Left cardiac atrium (tissue), 4 donors: ENCODE measurements at places on chromosomes 7 and 10.
A peak's percentile ranks its signal among the peaks of the same experiment; 100 is the strongest.

GRCh38 chr7:31091924-31092434 is 39.9 kb downstream of the ADCYAP1R1 start:
- no peak for DNase-seq

GRCh38 chr10:125515571-125515970 is 167.4 kb downstream of the TEX36 start:
- no peak for DNase-seq

GRCh38 chr10:22453948-22454591 is 108.8 kb downstream of the SPAG6 start:
- DNase-seq, result no peak

- peak; percentile 28 for DNase-seq
These were observed 160.9 kb upstream of the CSTF2T start for GRCh38 chr10:51860257-51860656.

DNA sequence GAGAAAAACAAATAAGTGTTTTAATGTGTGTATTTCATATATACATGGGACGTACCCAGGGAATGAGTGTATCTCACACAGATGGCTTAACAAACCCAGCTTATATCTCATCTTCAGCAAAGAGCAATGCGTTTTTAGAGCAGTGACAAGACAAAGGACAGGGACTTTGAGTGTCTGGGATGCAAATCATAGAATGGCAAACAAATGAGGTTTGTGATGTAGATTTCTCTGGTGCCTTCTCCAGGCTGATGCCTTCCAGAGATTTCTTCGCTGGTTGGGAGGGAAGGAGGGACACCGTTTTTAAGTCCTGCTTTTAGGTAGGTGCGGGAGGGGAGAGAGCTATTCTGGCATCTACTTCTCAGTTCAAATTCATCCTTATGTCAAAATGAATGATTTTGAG is 16.6 kb downstream of the LANCL2 start:
- DNase-seq, result no peak

DNA sequence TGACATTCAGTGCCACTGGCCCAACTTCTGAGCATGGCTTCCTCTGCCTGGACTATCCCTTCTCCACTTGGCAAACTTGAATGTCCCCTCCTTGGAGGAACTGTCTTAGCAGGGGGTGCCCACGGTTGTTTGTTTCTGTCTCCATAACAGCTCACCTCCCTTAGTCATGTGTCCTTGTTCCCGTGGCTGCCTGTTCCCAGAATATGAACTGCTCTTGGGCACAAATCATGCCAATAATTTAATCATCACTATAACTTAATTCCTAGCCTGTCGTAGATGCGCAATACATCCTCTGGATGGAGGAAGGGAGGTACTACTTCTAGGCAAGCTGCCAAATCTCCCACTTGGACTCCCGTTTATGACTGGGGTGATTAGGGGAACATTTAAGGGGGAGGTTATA is 173.1 kb downstream of the MYOF start:
- no peak for DNase-seq

GRCh38 chr10:3467052-3467951 is 294.7 kb upstream of the PITRM1 start:
- DNase-seq, result peak; percentile 82

DNA sequence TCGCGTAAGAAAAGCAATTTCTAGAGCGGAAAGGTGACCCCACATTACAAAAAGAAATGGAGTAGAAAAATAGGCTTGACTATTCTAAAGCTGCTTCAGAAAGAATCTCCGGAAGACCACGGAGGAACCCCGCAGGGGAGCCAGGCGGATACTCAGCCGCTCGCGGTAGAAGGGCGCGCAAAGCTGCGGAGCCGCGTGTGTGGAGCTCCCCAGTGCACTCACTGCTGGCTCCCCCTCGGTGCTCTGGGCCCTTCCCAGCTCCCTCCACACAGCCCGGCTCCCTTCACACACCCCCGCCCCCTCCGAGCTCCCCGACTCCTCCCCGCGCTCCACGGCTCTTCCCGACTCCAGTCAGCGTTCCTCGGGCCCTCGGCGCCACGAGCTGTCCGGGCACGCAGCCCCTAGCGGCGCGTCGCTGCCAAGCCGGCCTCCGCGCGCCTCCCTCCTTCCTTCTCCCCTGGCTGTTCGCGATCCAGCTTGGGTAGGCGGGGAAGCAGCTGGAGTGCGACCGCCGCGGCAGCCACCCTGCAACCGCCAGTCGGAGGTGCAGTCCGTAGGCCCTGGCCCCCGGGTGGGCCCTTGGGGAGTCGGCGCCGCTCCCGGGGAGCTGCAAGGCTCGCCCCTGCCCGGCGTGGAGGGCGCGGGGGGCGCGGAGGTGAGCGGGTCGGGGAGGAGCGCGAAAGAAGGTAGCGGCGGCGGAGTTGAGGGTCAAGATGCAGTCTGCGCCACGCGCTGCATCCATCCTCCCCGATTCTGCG is at the start of gene STEAP2:
TSS of gene STEAP2 (plus strand) at position 350 of the 758 bp plus-strand sequence. CDS start 13,343 bp downstream, outside the sequence.
- peak; percentile 92 for DNase-seq

GRCh38 chr7:28070297-28071055 is 110.1 kb downstream of the JAZF1 start:
- no peak for DNase-seq

DNA sequence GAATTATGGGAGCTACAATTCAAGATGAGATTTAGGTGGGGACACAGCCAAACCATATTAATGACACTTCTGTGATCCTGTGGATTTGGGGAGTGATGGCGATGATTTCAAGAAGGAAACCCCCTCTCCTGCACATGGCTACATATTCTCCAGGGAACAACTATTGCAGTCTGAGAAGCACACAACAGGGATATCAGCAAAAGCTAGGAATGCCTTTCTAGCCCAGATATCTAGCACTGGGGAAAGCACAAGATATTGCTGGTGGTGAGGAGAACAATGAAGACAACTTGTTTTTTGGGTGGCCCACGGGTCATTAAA is 24.3 kb downstream of the EPDR1 start:
- no peak for DNase-seq

GRCh38 chr10:70481105-70481504 is 2.5 kb downstream of the PALD1 start:
- DNase-seq, result no peak

DNA sequence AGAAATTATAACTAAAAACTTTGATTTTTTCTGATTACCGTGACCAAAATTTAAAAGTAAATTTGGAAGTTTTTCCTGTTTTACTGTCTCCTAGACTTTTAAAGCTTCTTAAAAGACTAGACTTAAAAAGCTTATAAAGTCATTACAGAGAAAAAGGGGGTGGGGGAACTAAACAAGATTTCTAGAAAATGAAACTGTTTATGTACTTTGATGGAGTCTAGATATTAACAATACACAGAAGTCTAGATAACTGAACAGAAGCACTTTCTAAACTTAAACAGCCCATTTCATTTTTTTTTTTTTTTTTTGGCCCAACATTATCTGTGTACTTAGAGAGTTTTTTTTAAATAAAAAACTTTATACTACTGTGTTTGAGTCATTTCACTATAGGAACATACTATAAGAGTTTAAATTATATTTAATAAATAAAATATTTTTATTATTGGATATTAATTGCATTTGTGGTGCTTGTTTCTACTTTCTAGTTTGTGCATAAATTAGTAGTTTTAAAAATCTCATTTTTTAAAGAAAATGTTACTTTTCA is 98.5 kb downstream of the PHTF2 start:
- DNase-seq, result no peak

- no peak for DNase-seq
These were observed 353.6 kb downstream of the PTEN start for GRCh38 chr10:88216976-88217375.

- no peak for DNase-seq
These were observed 675 bp downstream of the ABRAXAS2 start for GRCh38 chr10:124802313-124802675.

- DNase-seq, result no peak
These were observed 133.1 kb upstream of the SH2B2 start for GRCh38 chr7:102153599-102153946.

DNA sequence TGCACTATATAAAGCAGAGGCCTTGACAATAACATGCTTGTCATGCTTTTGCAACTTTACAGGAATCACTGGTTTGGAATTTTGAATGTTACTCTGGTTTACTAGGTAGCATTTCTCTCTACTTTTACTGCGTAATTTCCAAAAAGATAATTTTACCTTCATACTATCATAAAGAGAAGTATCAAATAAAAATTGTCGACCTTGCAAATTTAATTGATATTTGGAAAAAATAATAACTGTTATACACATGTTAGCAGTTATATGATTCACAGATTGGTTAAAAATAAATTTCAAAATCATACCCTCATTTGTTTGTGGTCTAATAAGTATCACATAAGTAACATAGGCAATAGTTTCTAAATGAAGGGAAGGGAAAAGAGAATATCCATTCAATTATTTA is 228.5 kb upstream of the CACNA2D1 start:
- no peak for DNase-seq

GRCh38 chr10:1954300-1954699 is 217.0 kb upstream of the ADARB2 start:
- no peak for DNase-seq

DNA sequence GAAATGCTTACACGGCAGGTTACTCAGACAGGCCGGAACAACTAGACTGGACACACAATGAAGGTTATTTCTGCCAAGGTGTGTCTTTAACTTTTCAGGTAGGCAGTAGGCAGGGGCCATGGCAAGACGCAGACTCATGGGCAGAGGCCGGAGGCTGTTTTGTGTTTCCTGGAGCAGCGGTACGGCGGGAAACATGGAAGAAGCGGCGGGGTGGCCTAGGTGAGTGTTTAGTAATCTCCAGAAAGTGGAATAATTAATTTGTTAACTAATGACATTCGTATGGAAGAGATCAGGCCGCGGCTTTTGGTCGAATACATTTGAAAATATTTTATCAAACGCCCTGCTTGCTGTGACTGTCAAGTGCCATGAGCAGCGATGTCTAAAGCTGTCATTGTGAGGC is 277.8 kb downstream of the WDR37 start:
- no peak for DNase-seq

DNA sequence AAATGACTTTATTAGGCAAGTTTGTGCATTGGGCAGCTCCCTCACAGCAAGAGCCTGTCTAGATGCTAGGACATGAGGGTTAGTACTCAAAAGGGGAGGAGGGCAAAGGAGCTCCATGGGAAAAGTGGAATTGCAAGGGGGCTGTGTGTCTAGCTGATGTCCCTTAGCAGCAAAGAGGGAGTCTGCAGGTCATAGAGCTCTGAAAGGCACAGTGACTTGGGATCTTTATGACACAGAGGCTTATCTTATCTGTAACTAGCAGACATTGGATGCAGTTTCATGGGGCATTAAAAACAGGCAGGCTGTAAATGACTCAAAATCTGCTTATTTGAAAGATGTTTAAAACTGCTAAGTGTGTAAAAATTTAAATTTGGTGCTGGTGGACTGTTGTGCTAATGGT is 556.2 kb upstream of the FZD8 start:
- DNase-seq, result no peak

- no peak for DNase-seq
These were observed 176.8 kb upstream of the AGR3 start for GRCh38 chr7:17058568-17058967.

DNA sequence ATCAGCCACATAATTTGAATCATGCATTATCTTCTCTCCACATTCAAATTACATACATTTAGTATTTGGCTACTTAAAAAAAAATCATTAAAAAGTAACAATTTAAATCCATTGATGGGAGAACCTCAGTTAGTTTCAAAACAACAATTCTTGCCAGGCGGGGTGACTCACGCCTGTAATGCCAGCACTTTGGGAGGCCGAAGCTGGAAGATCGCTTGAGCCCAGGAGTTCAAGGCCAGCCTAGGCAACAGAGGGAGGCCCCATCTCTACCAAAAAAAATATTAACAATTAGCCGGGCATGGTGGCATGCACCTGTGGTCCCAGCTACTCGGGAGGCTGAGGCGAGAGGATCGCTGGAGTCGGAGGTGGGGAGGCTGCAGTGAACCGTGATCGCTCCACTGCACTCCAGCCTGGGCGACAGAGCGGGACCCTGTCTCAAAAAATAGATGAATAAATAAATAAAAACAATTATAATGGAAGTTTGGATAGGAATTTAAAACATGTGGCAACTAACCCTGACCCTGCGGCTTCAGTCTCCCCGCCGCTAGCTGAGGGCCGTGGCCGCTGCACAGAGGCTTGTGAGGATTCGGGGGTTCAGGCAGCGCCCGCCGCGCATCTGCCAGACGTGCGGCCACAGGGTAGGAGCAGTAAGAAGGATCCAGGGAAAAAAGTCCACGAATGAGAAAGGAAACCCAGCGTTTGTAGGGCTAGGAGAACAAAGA is 1.1 kb upstream of the CSGALNACT2 start:
- DNase-seq, result no peak

- no peak for DNase-seq
These were observed 6.1 kb upstream of the VCL start for GRCh38 chr10:73991884-73992245.

GRCh38 chr10:1132584-1132983 is 76.4 kb downstream of the WDR37 start:
- no peak for DNase-seq

DNA sequence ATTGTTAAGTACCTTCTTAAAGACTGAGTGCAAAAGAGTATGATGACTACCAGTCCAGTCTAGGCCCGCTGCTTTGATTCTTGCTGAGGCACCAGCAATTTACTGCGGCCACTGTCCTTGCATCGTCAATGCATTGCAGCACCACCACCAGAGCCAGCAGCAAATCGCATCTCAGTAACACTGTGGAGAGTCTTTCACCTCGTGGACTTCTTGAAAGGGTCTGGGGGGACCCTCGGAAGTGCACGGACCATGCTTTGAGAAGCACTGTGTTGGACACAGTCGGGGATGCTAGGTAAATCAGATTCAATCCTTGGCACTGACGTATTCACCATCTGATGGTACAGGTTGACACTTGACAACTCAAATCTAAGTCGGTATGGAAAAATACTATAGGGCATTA is 493.6 kb downstream of the RPS24 start:
- no peak for DNase-seq

GRCh38 chr7:27339478-27339877 is 96.9 kb downstream of the EVX1 start:
- DNase-seq, result no peak

GRCh38 chr10:84193327-84193726 is 1.0 kb upstream of the CDHR1 start:
- DNase-seq, result no peak

- DNase-seq, result peak; percentile 15
These were observed 96.8 kb downstream of the INPP5A start for GRCh38 chr10:132634241-132634946.

- no peak for DNase-seq
These were observed 277.9 kb downstream of the SKIDA1 start for GRCh38 chr10:21247592-21247991.

GRCh38 chr10:30834153-30834552 is 197.5 kb downstream of the ZNF438 start:
- DNase-seq, result no peak

GRCh38 chr10:62651341-62651740 is 153.2 kb upstream of the ADO start:
- DNase-seq, result no peak

DNA sequence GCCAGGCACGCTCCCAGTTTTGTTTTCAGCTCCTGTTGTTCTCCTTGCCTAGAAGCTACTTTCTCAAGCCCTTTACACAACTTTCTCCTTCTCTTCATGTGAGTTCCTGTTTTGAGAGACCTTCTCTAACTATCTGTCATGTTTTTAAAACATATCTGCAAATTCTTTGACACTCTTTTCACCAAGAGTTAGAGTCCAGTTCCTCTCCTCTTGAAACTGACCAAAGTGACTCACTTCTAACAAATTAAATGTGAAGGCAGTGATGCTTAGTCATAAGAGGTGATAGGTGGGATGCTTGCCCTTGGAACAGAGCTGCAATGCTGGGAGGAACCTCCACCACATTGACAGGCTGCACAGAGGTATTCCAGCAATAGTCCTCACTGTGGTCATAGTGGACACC is 25.3 kb downstream of the ZSCAN25 start:
- no peak for DNase-seq
